ENCODE measurements at places on chromosomes 3 and 15. TPM values are rescaled to one million over a fixed set of nuclear protein-coding genes. Genes with fewer than 3 reads are reported as not detected.

DNA sequence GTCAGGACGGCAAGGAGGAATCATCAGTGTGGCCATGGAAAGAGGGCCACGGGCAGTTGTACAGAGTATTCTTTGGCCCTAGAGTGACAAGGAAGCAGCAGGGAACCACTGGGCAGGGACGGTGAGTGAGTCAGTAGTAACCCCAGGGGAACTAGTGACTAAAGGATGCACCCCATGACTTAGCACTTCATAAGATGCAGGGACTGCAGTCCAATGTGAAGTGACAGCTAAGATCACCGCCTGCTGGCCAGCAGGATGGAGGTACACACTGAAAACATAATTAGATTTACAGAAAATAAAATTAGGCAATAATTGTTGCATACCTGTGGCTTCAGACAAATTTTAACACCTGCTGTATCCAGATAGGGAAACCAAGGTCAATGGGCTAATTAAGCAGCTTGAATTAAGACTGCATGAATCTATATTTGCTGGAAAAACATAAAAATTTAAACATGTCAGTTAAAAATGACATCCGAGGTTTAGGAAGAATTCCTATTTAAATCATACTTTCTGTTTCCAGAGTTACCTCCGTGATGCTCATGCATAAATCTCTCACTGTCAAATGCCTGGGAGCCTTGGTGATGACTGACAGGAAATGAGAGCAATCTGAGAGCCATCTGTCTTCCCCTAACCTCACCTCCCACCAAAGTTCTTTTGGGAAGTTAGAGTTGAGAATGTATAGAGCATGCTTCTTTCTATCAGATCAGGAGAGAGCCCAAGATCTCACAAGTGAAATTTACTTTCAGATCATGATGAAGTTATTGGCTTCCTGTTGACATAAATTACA is 56.5 kb downstream of the DCLK3 start:
- no peak for DNase-seq

The A4GNT gene
- polyA plus RNA-seq = not detected

The MITF gene
- polyA plus RNA-seq = 14.1 TPM

DNA sequence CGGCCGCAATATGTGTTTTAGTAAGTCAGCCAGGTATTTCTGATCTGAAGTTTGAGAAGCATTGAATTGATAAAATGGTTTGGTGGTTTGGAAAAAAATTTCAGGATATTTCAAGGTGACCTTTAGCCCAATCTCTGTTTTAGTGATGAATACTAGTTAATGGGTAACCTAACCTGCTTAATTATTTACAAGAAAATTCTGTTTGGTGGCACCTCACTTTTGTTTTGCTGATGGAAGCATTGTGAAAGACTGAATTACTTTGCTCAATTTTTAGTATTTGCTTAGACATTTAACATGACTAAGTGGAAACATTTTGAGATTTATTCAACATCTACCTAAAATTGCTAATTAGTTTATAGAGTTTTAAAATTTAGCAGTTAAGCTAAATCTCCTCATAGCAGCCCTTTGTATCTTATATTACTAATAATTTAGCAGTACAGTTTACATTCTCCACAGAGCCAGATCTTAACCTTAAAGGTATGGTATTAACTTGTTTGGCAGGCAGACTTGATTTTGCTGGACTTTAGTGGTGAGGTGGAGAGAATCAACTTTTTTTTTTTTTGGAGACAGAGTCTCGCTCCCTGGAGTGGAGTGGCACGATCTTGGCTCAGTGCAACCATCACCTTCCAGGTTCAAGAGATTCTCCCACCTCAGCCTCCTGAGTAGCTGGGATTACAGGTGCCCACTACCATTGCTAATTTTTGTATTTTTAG is 35.4 kb downstream of the GRAMD1C start:
- DNase-seq = peak; percentile 52

The PLA2G4D gene
- not detected for polyA plus RNA-seq

- no peak for DNase-seq
These were observed 1.2 kb downstream of the DAPK2 start for GRCh38 chr15:64045101-64045435.

DNA sequence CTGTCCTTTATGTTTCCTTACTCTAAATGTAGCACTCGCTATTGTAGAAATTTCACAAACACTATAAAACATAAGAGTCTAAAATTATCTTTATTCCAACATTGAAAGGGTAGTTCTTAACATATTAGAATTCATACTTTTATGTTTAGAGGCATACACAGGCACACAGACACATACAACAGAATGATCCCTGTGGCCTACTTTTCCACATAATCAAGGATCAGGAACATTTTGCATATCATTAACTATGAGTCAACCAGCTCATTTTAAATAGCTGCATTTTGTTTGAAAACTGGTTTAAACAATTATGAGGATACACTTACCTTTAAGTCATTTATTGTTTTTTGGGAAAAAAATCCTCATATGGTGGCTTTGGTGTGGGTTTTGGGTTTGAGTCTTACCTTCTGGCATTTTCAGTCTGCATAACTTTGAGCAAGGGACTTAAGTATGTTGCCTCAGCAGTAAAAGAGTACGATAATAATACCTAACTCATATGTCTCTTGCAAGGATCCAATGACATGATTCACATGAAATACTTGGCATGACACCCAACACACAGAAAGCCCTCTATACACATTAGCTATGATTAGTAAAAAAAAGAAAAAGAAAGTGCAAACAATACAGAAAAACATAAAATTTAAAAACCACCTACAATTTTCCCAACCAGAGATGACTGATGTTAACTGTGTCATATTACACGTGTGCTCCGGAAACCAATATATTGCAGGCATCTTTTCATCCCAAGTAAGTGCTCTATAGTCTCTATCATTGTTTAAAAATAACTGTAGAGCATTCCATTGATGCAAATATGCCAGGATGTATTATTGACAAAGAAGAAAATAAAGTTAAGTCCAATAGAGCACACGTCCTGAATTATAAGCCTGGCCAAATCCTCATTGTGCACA is 213.1 kb upstream of the ADAMTS9 start:
- DNase-seq = no peak

- peak; percentile 78 for DNase-seq
These were observed 590 bp downstream of the POLR2H start for GRCh38 chr3:184361932-184362667.

The ANKRD63 gene
- not detected for polyA plus RNA-seq

The SKOR1 gene
- 0.22 TPM for polyA plus RNA-seq

DNA sequence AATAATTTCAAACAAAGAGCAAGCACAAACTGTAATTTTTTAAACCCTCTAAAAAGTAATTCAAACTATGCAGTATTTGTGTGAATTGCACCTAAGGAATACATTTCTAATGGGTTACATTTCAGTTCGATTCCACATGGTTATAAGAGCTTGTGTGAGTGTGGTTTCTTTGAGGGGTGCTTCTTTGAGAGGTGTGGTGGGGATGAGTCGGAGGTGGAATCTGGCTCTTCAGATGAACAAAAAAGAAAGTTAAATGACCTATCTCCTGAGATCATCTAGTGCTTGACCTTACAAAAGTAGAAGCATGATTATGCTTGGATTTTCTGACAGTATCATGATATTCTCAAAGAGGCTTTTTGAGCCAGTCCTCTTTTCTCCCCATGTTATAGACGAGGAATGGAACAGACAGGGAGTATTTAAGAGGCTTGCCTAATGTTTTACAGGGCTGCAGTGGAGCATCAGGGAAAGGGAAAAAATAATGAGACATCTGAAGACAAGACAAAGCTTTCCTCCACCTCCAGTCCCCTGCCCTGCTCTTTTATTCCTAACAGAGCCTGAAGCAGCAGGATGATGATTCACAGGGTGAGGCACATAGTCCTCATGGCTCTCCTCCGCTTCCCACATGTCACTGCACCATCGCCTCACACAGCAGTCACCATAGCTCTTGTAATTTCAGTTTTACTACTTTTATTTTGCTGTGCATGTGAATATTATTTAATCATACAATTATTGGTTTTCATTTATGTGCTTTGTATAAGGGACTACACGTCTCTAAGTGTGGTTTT is 82.0 kb downstream of the LYSMD4 start:
- DNase-seq = no peak

The RASGRP1 gene
- polyA plus RNA-seq = 3.4 TPM

DNA sequence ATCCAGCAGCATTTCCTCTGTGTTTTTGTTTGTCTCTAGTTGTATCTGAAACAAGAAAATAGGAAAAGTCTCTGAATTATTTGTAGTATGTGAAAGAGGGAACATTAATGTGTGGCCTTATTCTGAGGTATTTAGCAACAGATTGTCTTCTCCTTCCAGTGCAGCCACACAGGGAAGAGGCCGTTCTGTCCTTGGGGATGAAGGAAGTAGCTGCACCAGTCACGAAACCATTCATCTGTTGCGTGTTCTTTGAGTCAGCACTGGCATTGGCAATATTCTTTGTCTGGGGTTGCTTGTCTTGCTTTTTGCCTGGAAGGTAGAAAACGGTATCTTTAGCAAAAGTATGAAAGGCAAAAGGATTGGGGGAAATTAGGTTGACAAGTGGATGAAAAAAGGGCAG is 91.6 kb downstream of the CDIN1 start:
- no peak for DNase-seq

GRCh38 chr15:65110676-65111292 is 4.2 kb downstream of the UBAP1L start:
- no peak for DNase-seq

- DNase-seq = no peak
These were observed 23.1 kb downstream of the TRAK1 start for GRCh38 chr3:42114130-42114725.

- no peak for DNase-seq
These were observed 63.9 kb downstream of the IQSEC1 start for GRCh38 chr3:13009132-13009945.

The SQOR gene
- polyA plus RNA-seq = 43.4 TPM

GRCh38 chr3:148629006-148629405 is 68.7 kb upstream of the AGTR1 start:
- DNase-seq = no peak

The ACY1 gene
- 856 TPM for polyA plus RNA-seq

- DNase-seq = no peak
These were observed 257.4 kb downstream of the CGGBP1 start for GRCh38 chr3:87801409-87801808.

The PPP4R2 gene
- 14.5 TPM for polyA plus RNA-seq

GRCh38 chr15:68990992-68991500 is 23.4 kb upstream of the NOX5 start:
- no peak for DNase-seq

The C3orf49 gene
- not detected for polyA plus RNA-seq

GRCh38 chr15:99657996-99658395 is 75.2 kb downstream of the LYSMD4 start:
- no peak for DNase-seq

DNA sequence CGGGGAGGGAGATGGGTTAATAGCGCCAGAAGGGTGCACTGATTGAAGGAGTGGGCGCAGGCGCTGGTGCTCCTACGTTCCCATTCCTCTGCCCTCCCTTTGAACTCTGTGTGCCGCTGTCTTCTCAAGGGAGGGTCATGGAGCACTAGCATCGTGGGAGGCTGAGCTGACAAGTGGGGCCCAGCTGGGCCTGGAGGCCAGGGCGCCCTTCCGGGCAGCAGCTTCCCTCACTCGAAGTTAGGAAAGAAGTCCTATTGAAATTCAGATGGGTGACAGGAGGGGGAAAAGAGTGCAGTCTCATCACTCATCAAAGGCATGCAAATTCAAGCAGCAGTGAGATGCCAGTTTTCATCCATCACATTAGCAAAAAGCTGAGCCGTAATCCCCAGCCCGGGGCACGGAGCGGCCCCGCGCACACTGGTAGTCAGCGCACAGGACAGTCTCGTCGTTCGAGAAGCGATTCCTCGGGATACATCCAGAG is 128.2 kb downstream of the LRRK1 start:
- DNase-seq = peak; percentile 52

- DNase-seq = no peak
These were observed 1.1 kb downstream of the IQCF6 start for GRCh38 chr3:51777985-51778384.

The LRRC15 gene
- polyA plus RNA-seq = 0.09 TPM

DNA sequence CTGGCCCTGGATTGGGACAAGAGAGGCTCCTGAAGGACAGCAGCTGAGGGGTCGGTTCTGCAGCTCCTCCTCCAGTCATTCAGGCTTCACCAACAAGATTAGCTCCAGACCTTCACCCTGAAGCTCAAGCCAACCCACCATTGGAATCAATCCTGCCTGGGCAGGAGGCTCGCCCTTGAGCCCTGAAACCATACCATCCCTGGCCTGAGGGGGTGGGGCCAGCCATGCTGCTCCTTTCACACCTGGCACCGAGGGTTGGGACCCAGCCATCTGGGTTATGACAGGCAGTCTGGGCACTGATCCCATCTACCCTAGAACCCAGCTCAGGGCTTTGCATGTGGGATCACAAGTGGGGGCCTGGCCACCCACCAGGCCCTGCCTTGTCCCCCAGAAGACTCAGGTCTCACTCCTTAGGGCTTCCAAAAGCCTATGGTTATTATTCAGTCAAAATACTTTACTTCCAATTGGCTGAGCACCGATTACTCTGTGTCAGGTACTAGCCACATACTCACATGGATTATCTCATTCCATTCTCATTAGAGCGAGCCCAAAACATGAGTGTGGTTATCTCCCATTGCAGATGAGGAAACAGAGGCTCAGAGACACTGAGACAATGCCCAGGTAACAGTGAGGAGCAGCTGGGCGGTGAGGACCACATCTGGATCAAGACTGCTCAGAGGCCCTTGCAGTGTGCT is 3.1 kb downstream of the ABHD14B start:
- no peak for DNase-seq

DNA sequence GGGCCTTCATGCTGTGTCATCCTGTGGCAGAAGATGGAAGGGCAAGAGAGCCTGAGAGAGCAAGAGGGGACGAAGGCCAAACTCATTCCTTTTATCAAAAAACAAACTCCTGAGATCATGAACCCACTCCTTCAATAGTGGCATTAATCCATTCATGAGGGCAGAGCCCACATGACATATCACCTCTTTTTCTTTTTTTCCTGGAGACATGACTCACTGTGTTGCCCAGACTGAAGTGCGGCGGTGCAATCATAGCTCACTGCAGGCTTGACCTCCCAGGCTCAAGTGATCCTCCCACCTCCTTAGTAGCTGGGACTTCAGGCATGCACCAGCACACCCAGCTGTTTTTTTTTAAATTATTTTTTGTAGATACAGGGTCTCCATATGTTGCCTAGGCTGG is 92.0 kb upstream of the RNU6-1 start:
- DNase-seq = no peak

The VIPR1 gene
- 5.3 TPM for polyA plus RNA-seq

DNA sequence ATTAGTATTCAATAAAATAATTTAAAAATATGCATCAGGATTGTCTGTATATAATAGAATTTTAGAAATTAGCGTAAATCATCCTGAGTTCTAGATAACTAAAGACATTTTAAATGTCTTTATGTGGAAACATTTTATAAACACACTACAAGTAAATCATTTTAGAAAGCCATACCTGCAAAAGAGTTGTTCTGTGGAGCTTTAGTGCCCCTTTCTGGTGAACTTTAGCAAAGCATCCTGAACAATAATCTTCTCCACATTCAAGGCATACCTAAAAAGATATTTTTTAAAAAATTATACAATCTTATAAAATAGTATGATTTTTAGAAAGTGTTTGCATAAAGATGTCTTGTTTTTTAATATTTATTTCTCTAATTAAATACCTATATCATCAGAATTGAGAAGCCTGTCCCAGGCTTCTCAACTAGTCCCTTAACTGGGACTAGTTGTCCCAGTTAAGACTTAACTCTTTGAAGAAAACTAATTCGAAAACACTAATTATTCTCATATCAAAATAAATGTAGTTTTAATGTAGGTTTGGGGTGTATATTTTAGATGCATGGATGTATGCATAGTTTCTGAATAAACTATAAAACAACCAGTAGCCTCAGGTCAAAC is 29.7 kb downstream of the ZBBX start:
- peak; percentile 49 for DNase-seq

Data from kidney (tissue), 22 donors.